Neural crest cell (in vitro differentiated cells): ENCODE measurements at places on chromosomes 7 and 10. TPM values are rescaled to one million over a fixed set of nuclear protein-coding genes. Genes with fewer than 3 reads are reported as not detected.
A peak's percentile ranks its signal among the peaks of the same experiment; 100 is the strongest.

DNA sequence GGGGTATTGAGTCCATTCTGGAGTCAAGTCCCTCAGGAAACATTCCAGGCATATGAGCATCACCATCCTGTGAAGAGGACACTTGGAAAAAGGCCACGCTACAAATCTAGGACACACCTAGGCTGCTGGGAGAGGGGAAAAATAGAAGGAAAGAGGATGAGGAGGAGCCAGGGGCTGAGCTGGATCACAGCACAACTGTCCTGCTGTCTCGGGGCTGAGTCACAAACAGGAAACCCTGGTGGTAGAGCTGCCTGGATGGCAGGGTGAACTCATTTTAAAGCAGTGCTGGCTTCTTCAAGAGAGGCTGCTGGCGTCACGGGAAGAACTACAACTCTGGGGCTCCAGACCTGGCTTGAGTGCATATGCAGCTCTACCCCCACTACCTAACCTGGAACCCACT lies 151.5 kb downstream of the RNF216 start:
- no peak for DNase-seq
- H3K4me3 ChIP-seq = no peak overlapping the region
- H3K4me1 ChIP-seq = peaks cover 59% of the 10 kb centered on the region
- no peak overlapping the region for H3K27ac ChIP-seq

The TMEM130 gene
- total RNA-seq = 0.61 and 0.82 TPM in 2 replicates

GRCh38 chr7:83672157-83672556 lies 23.2 kb upstream of the SEMA3E start:
- H3K27me3 ChIP-seq = no peaks in the 10 kb centered on the region
- no peaks in the 10 kb centered on the region for H3K36me3 ChIP-seq
- H3K27ac ChIP-seq = peak overlapping the region; percentile 13
- H3K4me3 ChIP-seq = no peak overlapping the region
- peaks cover 5% of the 10 kb centered on the region for H3K4me1 ChIP-seq

The COL28A1 gene
- 0.28 and 0.30 TPM in 2 replicates for total RNA-seq

- no peaks in the 10 kb centered on the region for H3K36me3 ChIP-seq
- H3K4me1 ChIP-seq = no peaks in the 10 kb centered on the region
- no peak overlapping the region for H3K4me3 ChIP-seq
Measured at GRCh38 chr10:88652616-88653015, 11.6 kb upstream of the LIPF start.

- no peaks in the 10 kb centered on the region for H3K27me3 ChIP-seq
- no peaks in the 10 kb centered on the region for H3K36me3 ChIP-seq
- H3K4me1 ChIP-seq = no peaks in the 10 kb centered on the region
- H3K27ac ChIP-seq = no peak overlapping the region
Measured at GRCh38 chr7:55199418-55199817, 165.7 kb upstream of the LANCL2 start.

- H3K4me1 ChIP-seq = peaks cover 10% of the 10 kb centered on the region
- no peak overlapping the region for H3K27ac ChIP-seq
- H3K27me3 ChIP-seq = no peaks in the 10 kb centered on the region
- H3K36me3 ChIP-seq = peaks cover 20% of the 10 kb centered on the region
Measured at GRCh38 chr7:734808-735207, 7.7 kb upstream of the PRKAR1B start.

DNA sequence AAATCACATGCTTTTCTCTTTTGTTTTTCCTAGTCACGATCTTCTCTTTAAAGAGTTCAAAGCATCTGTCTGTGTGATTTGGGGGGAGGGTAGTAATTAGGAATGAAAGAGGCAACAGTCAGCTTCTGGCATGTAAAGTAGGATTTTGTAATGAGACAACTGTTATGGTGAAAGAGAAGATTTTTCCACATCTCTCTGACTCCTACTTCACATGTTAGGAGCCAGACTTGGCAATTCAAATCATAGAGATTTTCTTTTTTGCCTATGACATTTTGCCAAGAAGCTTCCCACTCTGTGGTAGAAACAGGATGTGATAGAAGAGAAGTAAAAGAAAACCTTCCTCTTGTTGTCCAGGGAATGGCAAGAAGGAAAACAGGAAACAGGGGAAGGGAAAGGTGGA lies 38.3 kb upstream of the KLHL7 start:
- no peak for DNase-seq
- no peaks in the 10 kb centered on the region for H3K27me3 ChIP-seq
- H3K27ac ChIP-seq = no peak overlapping the region
- peaks cover 7% of the 10 kb centered on the region for H3K4me1 ChIP-seq

The NEUROG3 gene
- 0.43 and 0.91 TPM in 2 replicates for total RNA-seq

The STAMBPL1 gene
- total RNA-seq = 3.4 and 4.1 TPM in 2 replicates

DNA sequence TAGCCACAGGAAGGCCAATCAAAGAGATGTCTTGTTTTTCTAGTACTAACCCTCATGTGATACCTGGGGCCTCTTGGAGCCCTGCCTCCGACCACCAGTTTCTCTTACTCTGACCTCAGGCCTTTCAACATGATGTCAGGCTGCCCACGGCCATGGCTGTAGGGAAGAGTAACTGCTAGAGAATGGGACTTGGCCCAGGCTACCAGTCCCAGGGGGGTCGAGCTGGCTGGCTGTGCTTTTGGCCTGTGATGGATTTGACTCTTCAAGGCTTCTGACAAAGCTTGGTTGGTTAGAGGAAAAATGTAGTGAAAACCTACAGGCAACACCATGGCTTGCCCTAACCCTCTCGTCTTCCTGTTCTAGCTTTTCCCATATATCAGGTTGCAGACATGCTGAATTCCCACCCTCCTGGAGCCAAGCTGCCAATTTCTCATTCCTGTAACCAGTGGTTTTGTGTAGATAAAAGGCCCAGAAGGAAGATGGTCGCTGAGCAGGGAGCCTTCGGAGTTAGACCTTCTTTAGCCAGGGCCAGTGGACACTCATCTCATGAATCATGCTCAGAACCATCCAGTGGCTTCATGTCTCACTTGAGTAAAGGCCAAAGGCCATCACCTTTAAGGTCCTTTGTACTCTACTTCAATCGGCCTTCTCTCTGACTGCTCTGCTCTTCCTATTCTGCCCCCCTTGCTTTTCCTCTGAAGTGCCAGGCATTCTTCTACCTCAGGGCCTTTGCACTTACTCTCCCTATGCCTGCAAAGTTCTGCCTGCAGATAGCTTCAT lies 19.7 kb downstream of the SUFU start:
- H3K27ac ChIP-seq = no peak overlapping the region
- H3K36me3 ChIP-seq = peaks cover 11% of the 10 kb centered on the region
- no peaks in the 10 kb centered on the region for H3K27me3 ChIP-seq
- peaks cover 7% of the 10 kb centered on the region for H3K4me1 ChIP-seq

DNA sequence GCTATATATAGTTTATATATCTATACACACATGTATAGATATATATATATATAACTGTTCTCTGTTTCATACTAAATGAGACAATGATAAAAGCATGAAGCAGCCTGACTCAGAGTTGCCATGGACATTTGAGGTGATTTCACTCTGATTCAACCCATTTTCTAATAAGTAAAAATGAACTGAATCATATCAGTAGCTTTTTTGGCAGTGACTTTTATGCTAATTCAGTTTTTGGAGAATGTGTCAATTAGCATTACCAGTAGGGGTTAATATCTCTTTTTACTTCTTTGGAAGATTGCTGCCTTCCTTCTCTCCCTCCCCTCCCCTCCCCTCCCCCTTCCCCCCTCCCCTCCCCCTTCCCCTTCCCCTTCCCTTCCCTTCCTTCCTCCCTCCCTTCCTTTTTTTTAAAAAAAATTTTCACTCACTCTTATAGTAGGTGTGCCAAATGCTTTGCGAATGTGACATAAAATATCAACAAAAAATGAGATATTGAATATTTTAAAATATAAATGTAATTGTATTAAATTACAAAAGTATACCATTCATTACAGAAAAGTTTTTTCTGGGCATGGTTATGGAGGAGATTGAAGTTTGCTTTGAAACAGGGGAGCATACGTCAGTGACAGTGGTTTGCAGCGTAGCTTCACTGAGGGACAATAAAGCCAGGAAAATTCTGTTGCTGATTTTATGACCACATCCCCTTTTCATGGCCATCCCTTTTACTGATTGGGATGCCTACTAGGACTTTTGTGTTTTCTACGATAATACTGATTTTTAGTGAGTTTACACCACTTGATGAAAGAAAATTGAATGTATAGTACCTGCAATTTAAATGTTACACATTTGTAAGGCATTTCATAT lies 64.0 kb upstream of the KLF6 start:
- H3K4me1 ChIP-seq = peaks cover 21% of the 10 kb centered on the region
- no peaks in the 10 kb centered on the region for H3K27me3 ChIP-seq
- H3K36me3 ChIP-seq = no peaks in the 10 kb centered on the region
- H3K27ac ChIP-seq = no peak overlapping the region

GRCh38 chr7:17589671-17590070 lies 291.2 kb downstream of the AHR start:
- no peak overlapping the region for H3K27ac ChIP-seq
- H3K27me3 ChIP-seq = no peaks in the 10 kb centered on the region
- DNase-seq = no peak
- no peaks in the 10 kb centered on the region for H3K4me1 ChIP-seq
- H3K4me3 ChIP-seq = no peak overlapping the region

The SCIN gene
- total RNA-seq = not detected in 2 replicates

DNA sequence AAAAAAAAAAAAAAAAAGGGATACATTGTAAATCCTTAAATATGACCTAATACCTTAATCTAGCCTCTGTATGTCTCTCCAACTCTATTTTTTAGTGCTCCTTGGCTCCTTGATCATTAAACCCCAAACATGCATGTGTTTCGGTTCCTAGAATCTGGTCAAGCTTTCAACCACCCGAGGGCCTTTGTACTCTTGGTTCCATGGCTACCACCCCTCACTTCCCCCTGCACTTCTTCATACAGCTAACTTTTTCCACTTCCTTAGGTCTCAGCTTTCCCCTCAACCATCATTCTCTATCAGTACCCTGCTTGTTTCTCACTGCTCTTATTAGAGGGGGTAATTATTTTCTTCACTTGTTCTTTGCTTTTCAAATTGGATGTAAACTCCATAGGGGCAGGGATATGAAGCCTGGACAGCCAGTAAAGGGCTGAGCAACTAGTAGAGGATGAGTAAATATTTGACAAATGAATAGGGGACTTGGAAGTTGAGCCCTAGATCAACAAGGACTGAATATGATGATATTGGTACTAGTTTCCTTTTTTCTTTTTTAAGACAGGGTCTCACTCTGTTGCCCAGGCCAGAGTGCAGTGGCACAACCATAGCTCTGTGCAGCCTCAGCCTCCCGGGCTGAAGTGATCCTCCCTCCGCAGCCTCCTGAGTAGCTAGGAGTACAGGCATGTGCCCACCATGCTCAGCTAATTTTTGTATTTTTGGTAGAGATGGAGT lies 4.3 kb upstream of the GDI2 start:
- no peak for DNase-seq
- no peak overlapping the region for H3K27ac ChIP-seq
- H3K4me1 ChIP-seq = peaks cover 13% of the 10 kb centered on the region
- peak overlapping the region; percentile 45 for H3K4me3 ChIP-seq

The ADCY1 gene
- 13.7 and 14.2 TPM in 2 replicates for total RNA-seq

The PNLIPRP1 gene
- not detected in 2 replicates for total RNA-seq

DNA sequence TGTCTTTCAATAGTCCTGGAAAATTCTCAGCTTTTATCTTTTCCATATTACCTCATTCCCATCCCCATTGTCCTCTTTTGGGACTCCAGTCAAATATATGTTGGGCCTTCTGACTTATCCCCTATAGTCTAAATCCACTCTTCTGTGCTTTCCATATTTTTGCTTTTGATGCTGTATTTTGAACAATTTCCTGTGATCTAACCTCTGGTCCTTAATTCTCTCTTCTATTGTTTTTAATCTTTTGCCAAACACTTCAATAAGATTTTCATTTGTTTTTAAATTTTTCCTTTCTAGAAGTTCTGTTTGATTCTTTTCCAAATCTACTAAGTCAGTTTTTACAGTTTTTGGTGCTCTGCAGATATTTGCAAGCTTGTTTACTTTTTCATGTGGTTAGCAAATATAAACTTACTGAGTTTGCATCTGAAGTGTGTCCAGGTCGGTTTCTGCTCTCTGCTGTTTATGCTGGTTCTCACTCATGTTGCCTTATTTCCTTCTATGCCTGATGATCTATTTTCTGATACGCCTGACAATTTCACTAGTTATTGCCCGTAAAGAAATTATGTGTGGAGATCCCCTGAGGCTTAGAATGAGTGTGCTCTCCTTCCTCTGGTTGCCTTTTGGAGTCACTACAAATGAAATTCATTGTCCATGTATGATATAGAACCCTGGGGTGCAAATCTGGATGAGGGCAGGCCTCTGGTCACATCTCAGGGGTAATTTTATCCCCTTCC lies 110.4 kb downstream of the RBM20 start:
- no peak overlapping the region for H3K4me3 ChIP-seq
- H3K27me3 ChIP-seq = no peaks in the 10 kb centered on the region
- H3K4me1 ChIP-seq = peaks cover 7% of the 10 kb centered on the region
- no peak overlapping the region for H3K27ac ChIP-seq
- DNase-seq = no peak

The RPEL1 gene
- not detected in 2 replicates for total RNA-seq

The RSBN1L gene
- total RNA-seq = 23.6 and 24.4 TPM in 2 replicates

DNA sequence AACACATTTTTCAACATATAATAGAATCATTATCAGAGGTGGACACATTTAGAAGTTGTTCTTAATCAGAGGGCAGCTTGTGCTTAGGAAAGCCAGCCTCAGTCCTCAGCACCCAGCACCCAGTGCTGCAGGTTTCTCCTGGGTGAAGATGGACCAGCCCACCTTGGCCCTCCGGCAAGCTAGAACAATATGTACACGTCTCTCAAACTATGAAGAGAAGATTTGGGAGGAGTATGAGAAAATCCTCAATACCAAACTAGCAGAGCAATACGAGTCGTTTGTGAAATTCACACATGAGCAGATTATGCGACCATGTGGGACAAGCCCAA lies 13.5 kb upstream of the RALA start:
- H3K4me1 ChIP-seq = peaks cover 10% of the 10 kb centered on the region
- H3K36me3 ChIP-seq = no peaks in the 10 kb centered on the region
- no peak overlapping the region for H3K27ac ChIP-seq

- no peak overlapping the region for H3K27ac ChIP-seq
- no peaks in the 10 kb centered on the region for H3K27me3 ChIP-seq
- peaks cover 51% of the 10 kb centered on the region for H3K4me1 ChIP-seq
- no peaks in the 10 kb centered on the region for H3K36me3 ChIP-seq
- DNase-seq = no peak
Measured at GRCh38 chr10:86798611-86799010, 42.2 kb downstream of the BMPR1A start.

The CFAP43 gene
- total RNA-seq = 0.63 and 0.71 TPM in 2 replicates

DNA sequence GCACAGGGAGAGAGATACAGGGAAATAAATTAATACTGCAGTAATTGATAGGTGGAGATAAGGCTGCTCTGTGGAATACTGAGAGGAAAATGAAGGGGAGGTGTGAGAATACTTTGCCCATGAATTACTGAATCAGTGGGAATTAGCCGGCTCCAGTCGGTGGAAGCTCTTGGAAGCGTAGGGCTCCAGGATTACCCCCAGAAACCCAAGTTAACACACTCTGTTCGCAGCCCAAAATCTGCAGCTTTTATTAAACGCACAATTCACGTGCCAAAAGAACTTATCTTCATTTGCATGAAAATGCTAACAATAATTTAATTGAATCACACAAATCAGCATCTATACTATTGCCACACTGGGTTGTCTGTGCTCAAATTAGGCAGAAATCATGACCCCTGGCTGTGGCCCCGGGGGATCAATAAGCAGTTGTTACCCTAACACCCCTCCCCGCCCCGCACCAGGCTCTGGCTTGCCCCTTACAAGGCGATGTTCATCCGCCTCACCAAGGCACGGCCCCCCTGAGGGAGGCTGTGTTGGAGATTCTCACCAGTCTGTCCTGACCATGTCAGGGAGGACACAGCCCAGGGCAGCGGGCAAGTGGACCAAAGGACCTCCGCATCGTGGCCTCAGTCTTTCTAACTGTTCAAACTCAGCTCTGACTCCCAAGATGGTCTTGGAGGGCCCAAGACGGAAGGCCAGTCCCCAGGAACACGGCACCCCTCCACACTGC lies 48.4 kb upstream of the MGMT start:
- H3K36me3 ChIP-seq = no peaks in the 10 kb centered on the region
- H3K27me3 ChIP-seq = peaks cover 3% of the 10 kb centered on the region
- H3K4me1 ChIP-seq = peaks cover 19% of the 10 kb centered on the region
- no peak for DNase-seq
- H3K27ac ChIP-seq = no peak overlapping the region
